ENCODE measurements at places on chromosomes 5 and 9.

DNA sequence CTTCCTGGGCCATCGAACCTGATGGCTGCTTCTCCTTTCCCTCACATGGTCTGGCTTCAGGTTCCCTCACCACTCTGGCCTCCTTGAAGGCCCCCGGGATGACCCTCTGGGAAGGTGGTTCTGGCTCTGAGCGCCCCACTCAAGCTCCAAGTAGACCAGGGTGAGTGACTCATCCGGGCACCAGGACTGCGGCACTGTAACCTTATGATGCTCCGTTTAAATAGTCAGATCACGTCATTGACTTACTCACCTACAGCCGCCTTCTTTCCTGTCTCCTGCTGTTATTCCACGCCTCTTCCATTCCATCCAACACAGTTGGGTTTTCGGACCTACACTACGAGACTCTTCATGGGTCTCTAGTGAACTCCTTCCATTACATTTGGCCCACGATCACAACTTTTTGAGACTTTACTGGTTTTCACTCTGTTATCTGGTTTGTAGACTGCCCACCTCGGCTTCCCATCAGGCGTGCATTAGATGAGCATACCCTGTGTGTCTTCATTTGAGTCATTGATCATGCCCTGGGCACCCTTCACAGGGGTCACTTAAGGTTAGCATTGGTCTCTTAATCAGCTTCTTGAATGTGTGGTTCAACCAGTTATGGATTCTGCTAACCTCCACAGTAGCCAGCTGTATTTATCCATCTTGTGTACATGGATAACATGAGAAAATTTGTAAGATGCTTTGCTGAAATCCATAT, 138.8 kb upstream of the LMX1B start:
- DNase-seq: no peak

GRCh38 chr9:136354592-136355085, 8.9 kb downstream of the DNLZ start:
- DNase-seq: no peak

GRCh38 chr9:131366761-131367401, 27.0 kb upstream of the PRRC2B start:
- no peak for DNase-seq

DNA sequence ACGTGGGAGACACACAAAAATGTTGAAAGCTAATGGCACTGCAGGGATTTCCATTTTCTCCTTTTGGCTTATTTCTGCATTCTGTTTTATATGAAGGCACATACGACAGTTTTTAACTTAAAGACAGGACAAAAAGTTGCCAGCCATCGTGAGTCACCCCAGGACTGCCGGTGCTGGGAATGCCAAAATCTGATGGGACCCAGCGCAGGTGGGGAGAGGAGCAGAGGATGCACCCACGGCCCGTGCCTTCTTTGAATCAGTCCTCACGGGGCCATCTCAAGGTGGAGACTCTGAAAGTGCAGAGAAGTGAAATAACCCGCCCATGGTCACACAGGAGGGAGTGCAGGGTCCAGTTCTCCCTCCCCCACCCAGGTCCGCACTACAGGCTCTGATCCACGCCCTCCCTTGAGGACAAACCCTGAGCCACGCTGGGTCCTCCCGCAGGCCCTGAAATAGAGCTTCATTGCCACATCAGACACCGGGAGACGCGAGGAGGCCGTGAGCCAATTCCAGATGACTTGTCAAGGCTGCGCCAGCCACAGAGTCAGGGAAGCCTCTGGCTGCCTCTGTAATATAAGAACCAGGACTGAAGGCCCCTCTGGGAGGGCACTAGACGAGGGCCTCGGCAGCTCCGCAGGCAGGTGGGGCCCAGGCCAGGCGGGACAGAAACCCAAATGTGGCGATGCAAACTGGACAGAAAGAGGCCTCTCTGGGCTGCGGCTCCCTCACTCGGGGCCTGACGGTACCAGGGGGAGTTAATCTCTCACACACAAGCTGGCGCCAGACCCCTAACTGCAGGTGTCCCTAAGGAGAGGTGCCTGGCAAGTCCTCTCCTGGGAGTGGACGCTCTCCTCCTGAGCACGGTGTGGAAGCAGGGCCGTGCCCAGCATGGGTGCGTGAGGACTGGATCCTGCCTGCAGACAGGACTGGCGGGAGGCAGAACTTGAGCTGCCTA, 22.9 kb downstream of the ADAMTS2 start:
- no peak for DNase-seq

DNA sequence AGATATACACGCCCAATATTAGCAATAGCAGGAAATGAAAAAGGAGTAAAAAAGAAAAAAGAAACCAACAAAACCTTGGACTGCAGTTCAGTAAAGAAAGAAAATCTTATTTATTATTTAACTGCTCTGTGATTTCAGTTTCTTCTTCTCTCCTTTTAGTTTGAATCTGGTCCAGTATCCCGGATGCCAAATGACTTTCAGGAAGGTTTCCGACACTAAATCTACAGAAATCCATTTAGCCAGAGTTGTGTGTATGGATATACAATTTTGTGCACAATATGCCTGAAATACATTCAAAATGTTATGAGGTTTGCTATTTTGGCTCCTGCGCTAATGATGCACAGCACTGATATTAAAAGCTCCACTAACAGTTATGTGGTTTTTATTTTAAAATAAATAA, 64.5 kb downstream of the FBXL7 start:
- DNase-seq: no peak

DNA sequence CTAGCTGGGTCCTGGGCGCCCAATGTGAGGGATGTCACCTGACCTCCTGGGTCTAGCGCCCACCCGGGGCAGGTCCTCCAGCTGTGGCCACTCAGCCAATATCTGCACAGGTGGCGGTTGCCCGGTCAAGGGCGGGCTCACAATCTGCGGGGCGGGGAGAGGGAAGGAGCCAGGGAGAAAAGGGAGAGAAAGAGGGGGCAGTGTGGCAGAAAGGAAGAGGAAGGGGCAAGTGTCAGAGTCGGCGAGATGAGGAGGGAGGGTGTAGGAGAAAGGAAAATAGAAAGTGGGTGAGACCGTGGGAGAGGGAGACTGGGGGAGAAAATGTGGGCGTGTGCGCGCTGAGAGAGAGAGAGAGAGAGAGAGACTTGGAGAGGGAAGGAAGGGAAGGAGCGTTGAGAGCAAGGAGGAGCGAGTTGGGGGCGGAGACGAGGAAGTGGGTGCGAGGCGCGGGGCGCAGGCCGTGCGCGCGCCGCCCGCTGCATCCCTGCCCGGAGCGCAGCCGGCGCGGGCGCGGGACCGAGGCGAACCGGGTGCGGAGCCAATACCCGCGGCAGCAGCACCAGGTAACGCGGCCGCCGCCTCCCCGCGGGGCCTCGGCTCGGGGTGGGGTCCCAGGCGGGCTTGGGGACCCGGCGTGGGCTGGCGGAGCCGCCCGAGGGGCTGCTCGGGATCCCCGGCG, at the start of gene HRH2:
Gene HRH2 (plus strand): TSS at position 479 of the 679 bp plus-strand sequence. CDS start 25,163 bp downstream, outside the sequence.
- DNase-seq: peak; percentile 86

GRCh38 chr5:43038496-43038989, 1.6 kb downstream of the ANXA2R start:
- DNase-seq: no peak

DNA sequence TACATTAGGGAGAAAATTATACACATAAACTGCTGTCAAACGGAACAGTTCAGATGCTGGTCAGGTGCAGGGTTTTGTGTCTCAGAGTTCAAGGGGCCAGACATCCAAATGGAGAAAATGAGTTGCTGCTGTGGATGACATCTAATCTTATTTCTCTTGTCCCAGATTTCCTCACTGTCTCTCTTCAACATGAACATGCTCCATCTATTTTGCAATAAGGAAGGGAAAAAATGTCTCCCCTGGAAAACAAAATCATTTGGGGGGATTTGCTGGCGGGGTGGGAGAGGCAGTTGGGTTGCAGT, 51.2 kb downstream of the SHB start:
- DNase-seq: no peak

DNA sequence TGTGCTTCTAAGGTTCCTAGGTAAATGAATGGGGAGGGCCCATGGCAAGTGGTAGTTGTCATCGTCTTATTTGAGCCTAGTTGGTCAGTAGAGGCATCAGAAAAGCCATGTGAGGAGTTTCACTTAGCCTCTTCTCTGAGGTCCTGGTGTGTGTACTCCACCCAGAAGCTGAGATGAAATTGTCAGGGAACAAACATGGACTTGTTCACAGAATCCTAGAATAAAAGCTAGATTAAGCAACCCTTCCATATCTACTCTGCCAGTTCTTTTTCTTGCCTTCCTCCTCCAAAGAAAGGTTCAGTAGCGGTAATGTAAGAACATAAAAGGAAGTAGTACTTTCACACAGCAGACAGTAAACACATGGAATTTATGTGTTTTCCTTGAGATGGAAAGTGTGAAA, 70.4 kb downstream of the ARHGAP26 start:
- no peak for DNase-seq
